Gastrocnemius medialis (tissue), 4 donors: ENCODE measurements at places on chromosomes 7 and 10. TPM values are rescaled to one million over a fixed set of nuclear protein-coding genes. Genes with fewer than 3 reads are reported as not detected.

- no peak for DNase-seq
Measured at GRCh38 chr10:34994565-34995142, 95.5 kb downstream of the CUL2 start.

PPP1R3C gene
- total RNA-seq, result 90.7 TPM

TMEM140 gene
- 116 TPM for total RNA-seq

ADAMTS14 gene
- not detected for total RNA-seq

SLIT1 gene
- 0.10 TPM for total RNA-seq

ELFN1 gene
- total RNA-seq, result 1.0 TPM

- DNase-seq, result no peak
Measured at GRCh38 chr10:7117806-7118674, 292.8 kb downstream of the SFMBT2 start.
